Cardiac muscle cell (in vitro differentiated cells and primary cell): ENCODE measurements at places on chromosomes 12 and 14. TPM values are rescaled to one million over a fixed set of nuclear protein-coding genes. Genes with fewer than 3 reads are reported as not detected.

Gene ADCY4
- total RNA-seq: 0.35 and 1.5 TPM in 2 replicates

DNA sequence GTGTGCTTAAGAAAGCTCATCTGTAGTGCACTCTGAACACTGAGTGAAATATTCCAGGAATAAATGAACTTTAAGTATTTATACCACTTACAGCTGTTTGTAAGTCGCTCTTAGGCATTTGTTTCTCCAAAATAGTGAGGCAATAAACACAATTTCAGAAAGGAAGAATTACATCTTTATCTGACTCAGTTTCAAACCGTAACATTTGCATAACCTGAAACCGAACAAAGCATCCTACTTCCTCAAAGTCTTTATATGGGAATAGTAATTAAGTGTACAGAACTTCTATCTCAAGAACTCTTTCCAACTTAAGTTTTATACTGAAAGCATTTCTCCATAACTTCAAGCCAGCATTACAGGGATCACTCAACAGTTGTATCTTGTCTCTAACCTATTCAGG lies 58.4 kb downstream of the SOX5 start:
- no peaks in the 10 kb centered on the region for H3K4me1 ChIP-seq
- no peak overlapping the region for H3K27ac ChIP-seq
- H3K27me3 ChIP-seq: no peaks in the 10 kb centered on the region
- H3K4me3 ChIP-seq: no peak overlapping the region
- no peaks in the 10 kb centered on the region for H3K36me3 ChIP-seq
- DNase-seq: no peak

DNA sequence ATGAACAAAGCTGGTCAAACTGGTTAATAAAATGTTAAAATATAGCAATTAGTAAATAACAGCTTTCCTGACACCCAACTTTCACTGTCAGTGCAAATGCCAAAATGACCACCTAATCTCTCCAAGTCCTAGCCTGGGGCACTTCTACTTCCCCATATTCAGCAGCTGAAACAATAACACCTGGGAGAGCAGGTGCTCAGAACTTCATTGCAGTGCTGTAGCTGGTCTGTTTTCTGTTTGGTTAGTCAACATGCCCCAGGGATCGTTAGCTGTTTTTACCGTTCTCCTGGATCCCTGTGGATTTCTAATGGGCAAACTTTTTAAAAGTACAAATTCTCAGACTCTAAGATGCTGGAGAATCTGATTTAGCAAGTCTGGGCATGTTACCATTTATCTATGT lies 759.7 kb downstream of the GALC start:
- no peak overlapping the region for H3K4me3 ChIP-seq
- no peaks in the 10 kb centered on the region for H3K4me1 ChIP-seq
- H3K27me3 ChIP-seq: no peaks in the 10 kb centered on the region
- no peak for DNase-seq
- H3K36me3 ChIP-seq: no peaks in the 10 kb centered on the region

DNA sequence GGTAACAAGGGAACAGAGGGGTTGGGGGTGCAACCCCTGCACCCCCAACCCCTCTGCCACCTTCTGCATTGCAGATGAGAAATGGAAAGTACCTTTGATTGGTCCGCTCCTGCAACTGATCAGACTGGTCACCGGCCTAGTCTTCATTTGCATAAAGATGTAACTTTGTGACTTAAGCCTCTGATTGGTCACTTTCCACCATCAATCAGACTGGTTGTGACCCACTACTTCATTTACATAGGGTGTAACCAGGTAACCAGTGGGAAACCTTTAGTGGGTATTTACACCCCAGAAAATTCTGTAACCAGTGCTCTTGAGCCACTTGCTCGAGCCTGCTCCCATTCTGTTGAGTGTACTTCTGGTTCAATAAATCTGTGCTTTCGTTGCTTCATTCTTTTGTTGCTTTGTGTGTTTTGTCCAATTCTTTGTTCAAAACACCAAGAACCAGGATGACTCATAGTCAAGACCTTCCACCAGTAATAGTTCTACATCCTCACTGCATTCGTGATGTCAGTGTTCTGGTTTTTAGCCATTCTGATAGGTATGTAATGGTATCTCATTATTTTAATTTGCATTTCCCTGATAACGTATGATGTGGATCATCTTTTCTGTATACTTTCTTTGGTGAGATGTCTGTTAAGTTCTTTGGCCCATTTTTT lies 30.8 kb downstream of the LEMD3 start:
- peaks cover 7% of the 10 kb centered on the region for H3K4me1 ChIP-seq
- no peaks in the 10 kb centered on the region for H3K27me3 ChIP-seq
- no peaks in the 10 kb centered on the region for H3K36me3 ChIP-seq
- DNase-seq: peak; percentile 13
- no peak overlapping the region for H3K4me3 ChIP-seq
- no peak overlapping the region for H3K27ac ChIP-seq

DNA sequence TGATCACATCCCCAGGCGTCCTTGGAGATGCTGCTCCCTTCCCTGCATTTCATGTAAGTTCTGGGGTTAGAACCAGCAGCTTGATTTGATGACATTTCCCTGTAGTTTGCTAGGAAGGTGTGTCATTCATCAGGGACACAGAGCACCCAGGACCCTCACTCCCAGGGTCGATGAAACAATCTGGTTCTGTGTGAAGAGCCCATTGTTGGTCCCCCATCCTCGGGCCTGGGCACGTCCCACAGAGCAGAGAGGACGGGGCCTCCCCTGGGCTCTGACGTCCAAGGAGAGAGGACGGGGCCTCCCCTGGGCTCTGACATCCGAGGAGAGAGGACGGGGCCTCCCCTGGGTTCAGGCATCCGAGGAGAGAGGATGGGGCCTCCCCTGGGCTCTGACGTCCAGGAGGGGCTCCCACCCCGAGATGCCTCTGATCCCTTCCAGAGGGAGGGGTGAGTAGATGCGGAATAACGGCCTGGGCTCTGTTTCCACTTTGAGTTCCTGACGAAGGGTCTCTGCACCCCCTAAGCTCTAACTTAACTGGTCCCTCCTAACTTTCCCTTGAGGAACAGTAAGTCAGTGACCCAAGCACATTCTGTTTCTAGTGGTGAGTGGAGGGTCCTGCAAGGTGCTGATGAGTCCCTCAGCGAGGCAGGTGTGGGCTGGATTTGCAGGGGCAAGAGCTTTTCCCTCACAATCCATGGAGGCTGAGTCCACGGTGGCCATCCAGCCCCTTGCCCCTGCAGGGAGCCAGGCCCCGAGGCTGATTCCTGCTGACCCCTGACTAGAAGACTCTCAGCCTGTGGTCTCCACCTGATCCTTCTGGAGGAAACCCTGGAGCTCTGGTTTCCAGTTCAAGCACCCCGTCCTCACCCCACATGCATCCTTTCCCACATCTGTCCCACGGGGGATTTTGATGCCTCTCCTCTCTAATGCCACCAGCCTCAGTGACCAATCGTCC lies 35.5 kb upstream of the SFSWAP start:
- H3K4me1 ChIP-seq: no peaks in the 10 kb centered on the region
- H3K36me3 ChIP-seq: no peaks in the 10 kb centered on the region
- H3K27ac ChIP-seq: no peak overlapping the region
- H3K27me3 ChIP-seq: no peaks in the 10 kb centered on the region

DNA sequence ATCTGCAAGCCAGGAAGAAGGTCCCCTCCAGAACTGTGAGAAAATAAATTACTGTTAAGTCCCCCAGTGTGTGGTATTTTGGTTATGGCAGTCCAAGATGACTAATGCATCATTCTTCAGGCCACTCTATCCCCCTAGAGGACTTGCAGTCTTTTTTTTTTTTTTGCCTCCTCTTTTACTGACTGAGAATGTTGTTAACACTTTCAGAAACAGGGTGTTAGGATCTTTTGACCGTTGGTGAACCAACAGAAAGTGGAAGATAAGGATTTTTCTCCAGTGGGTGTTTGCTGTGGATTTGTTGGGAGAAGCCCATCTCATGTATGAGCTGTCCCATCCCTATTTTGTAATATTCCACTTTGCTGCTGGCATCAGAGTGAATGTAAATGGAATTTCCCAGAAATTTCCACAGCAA lies 37.8 kb downstream of the MARK3 start:
- H3K27me3 ChIP-seq: no peaks in the 10 kb centered on the region
- DNase-seq: no peak
- H3K27ac ChIP-seq: no peak overlapping the region
- H3K36me3 ChIP-seq: peaks cover 3% of the 10 kb centered on the region
